ENCODE measurements at places on chromosomes 2 and 18.

DNA sequence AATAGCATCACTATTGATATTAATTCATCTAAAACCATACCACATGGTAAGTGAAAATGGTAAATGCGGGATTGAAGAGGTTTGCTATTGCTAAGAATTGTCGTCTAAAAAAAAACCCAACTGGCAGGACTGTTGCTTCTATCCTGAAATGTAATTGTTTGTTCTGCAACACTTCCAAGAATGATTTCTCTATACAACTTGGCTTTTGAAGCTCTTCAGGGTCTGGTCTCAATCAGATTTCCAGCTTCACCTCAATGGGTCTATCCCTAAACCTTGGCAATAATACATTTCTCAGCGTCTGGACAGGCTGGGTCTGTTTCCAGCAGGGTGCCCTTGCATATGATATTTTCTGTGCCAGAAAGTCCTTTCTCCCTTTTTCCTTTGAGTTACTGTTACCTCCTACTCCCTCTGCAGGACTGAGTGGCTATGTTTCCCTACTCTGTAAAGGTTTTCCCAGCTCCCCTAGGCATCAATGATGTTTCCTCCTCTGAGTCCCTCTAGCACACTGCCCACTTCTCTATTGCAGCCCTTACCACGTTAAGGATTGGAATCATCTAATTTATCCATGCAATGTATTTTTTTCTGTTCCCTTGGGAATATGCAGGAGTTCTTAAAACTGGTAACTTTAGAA, 118.2 kb upstream of the REV1 start:
- DNase-seq, result no peak

- no peak for DNase-seq
Measured at GRCh38 chr2:206379886-206380285, 63.4 kb upstream of the ADAM23 start.

- DNase-seq, result no peak
Measured at GRCh38 chr2:223634238-223634637, 32.1 kb upstream of the SCG2 start.

GRCh38 chr18:31100436-31101182, 1.6 kb downstream of the DSC2 start:
- DNase-seq, result no peak

DNA sequence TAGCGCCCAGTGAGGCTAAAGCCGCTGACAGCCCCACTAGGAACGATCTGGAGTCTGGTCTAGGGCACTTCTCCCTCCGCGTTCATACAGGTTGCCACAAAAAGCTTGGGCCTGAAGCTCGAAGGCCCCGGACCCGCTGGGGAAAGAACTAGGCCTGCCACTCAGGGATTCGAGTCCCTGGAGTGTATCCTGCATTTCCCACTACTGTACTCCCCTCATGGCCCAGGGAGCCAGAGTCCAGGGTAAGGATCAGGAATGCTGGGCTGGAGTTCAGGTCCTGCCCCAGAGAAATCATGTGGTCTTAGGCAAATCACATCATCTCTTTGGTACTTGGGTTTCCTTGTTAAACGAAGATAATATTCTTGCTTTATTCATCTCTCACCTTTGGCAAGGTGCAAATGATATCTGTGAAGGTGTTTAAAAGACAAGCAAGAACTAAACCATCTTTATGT, 1.4 kb upstream of the ZFP36L2 start:
- DNase-seq, result no peak
